Tongue (tissue), 3 donors: ENCODE measurements at places on chromosomes 1 and 21.

DNA sequence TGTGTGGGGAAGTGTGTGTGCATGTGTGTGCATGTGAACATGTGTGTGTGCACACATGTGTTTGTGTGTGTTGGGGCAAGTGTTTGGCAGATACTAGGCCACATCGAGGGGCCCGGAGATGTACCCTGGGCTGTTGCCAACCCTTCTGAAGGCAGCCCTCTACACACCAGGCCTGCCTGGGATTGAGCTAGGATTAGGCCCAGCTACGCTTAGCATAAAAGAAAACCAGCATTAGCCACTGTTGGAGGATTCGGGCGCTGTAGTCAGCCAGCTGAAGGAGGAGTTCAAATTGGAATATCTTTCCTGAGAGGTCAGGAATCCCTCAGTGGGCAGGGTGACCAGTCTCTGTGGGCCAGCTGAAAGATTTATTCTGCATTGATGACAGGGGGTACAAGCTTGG is 10.6 kb upstream of the ALX3 start:
- DNase-seq: no peak

DNA sequence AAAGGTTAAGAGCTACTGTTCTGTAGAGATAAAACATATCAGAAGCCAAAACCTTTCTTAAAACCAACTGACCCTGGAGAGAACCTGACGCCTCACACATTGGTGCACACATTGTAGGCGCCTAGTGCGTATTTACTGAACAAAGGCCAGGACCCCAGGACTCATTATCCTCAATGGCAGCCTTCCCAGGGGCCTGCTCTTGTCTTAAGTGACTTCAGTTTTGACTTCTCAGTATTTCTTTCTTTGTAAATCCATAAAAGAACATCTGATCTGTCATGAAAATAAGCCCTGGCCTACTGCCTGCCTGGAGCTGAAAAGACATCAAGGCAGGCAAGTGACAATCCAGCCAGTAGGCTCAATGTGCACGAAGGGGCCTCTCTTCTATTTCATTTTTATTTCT is 27.6 kb downstream of the ABCA4 start:
- DNase-seq: no peak

DNA sequence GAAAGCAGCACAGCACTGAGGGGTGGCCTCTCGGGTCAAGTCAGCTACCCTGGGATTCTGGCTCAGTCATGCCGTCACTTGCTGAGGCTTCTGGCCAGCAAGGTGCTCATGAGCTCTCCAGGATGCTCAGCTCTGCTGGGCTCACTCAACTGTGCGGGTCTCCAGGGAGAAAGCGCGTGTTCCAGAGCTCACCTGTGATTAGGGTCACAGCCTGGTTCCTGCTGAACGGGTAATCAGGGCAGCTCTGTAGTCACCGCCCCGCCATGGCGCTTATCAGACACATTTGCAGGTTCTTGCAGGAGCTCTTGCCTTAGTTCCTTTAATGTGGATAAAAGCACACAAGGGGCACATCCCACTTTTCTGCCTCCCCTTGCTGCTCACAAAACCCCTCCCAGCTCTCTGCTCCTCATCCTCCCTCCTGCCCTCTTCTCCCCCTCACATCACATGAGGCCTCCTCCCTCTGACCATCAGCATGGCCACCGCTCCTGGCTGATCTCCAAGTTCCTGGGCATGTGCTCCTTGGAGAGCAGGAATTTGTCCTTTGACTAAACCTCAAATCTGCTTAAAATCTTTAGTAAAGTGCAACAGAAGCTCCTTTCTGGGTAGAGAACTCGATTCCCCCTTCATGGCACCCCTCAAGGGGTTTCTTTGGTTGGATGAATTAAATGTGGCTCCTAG is 2.0 kb downstream of the PCP4 start:
- DNase-seq: no peak

DNA sequence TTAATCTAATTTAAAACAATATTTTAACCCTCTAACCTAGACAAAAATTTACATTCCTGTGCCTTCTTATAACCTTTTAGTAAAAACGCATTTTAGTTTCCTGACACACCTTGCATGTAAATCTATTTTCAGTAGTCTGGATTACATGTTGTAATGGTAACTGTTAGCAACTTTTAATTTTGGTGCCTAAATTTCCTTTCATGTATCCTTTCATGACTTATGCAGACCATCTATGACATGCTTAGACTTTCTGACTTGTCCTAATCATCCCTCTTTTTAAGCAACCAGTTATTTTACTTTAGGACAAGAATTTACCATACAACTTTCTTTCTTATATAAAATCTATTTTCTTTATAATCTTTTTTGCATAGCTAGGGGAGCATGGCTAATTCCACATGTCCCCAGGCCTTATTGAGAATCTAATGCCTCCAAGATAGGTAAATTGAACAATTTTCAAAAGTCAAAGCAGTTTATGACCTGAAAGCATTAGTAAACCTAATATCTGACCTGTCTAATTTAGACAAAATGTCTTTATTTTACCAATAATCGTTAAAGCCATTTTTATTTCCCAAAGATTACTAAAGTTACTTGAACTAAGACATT is 57.5 kb upstream of the IL12RB2 start:
- no peak for DNase-seq

- DNase-seq: peak; percentile 99
Measured at GRCh38 chr1:172144445-172145061, 275.9 kb upstream of the C1orf105 start.

DNA sequence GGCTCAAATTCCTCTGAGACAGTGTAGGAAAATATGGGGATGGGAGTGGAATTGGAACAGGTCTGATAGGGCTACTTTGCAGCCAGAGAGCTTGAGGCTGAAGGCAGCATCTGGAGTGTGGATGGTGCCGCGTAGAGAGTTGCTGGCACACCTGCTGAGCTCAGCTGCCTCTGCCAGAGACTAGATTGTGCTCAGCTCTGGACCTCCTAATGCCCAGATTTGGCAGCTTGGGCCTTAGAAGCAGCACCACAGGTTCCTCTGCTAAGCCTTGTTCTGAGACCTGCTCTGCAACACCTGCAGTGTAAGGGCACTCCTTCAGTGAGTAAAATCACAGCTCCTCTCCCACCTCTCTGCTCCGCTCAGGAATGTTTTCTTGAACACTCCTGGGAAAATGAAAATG is 23.3 kb downstream of the ACOT11 start:
- DNase-seq: no peak

GRCh38 chr1:225896937-225897549 is 8.1 kb upstream of the LEFTY1 start:
- DNase-seq: no peak

DNA sequence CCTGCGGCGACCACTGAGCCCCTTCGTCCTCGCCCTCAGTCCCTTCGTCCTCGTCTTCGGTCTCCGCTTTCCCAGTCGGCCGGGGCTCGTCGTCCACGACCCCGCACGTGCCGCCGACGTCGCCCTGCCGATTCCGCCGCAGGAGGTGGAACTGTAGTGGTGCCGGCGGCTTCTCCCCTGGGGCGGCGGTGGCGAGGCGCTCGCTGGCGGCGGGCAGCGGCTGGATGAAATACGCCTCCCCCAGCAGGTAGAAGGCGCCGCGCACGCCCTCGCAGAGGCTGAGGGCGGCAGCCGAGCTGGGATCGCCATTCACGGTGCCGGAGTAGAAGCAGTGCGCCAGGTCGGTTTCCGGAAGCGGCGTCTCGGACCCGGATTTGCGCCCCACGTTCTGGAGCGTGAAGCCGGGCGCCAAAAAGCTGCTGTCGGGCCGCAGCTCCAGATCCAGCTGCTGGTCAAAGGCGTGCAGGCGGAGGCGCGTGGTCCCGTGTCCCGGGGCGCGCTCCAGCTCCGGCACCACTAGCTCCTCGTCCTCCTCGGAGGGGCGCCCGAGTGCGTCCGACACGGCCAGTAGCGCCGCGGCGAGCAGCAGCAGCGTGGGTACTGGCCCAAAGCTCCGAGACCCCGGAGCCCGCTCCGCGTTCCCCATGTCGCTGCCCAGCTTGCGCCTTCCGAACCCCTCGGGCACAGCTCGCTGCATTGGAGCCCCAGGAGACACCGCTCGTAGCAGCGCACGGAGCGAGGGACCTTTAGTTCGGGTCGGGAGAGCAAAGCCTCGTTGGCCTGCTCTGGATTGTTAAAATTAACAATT is 747 bp downstream of the ADAMTS1 start:
- DNase-seq: peak; percentile 75

DNA sequence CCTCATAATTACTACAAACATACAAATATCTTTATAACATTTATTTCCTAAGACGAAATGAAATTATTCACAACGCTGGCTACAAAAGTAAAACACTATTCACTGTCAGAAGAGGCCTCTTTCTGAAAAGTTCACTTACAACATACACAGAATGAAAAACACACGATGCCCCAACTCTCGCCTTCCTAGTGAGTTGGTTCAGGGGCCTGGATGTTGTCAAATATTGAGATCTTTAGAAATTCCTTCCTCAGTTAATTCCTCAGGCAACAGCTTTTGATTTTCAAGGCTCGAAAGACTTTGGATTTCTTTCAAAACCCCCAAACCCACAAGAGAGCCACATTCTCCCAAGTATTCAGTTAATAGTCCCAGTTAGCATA is 14.2 kb upstream of the KCNE1 start:
- DNase-seq: no peak

DNA sequence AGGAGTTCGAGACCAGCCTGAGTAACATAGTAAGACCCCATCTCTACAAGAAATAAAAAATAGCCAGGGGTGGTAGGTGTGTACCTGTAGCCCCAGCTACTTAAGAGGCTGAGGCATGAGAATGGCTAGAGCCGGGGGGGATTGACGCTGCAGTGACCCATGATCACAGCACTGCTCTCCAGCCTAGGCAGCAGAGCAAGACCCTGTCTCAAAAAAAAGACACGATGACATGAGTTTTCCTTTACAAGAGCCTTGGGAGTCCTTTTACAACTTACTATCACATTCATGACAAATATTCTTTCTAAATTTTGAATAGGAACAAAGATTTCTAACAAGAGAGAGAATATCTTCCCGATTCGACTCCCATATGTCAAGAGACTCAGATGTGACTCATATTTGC is 3.3 kb upstream of the BRWD1 start:
- DNase-seq: no peak

DNA sequence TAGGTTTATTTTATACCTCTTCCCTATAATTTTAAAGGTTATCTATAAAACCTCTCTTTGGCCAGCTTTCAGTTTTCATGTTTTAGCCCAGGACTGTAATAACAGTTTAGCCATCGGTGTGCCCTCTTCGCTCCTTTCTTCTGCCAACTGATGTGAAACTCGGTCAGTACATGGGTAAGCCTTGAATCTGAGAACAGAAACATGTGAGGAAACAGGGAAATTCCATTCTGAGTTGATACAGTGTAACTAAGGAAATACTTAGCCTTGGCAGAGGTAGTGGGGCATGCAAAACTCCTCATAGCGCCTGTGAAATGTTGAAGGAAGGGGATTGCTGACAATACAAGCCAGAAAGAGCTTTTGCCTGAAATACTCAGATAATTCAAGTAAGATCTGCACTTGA is 465.2 kb downstream of the NCAM2 start:
- DNase-seq: peak; percentile 1

DNA sequence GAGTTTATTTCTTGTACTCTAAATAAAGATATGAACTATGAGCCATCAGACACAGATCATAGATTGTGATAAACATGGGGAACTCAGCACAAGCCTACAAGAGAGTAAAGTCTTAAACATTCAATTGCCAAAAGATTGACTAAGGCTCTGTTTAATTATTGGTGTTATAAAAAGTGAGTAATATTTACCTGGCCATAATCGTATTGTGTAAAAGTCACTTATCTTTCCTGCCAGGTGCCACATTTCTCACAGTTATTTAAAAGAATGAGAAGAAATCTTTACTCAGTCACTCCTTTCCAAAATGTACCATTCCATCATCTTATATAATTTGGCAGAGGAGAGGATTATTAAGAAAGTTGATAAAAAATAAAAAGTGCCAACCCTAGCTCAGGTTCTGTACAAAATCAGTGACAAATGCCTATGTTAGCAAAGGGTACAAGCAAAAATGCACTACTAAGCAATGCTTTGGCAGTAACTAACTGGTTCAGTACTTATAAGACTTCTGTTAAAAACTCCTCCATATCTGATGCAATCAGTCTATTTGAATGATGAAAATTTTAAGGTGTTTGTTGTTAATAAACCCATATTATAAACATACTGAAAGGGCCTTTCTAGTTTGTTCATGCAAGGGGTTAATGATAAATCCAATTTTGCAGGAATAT is 5.8 kb upstream of the NR5A2 start:
- no peak for DNase-seq

GRCh38 chr1:37879865-37880264 is 20.5 kb upstream of the MTF1 start:
- no peak for DNase-seq
